ENCODE measurements at places on chromosomes 1 and 21.

GRCh38 chr1:217010253-217010652, 287.0 kb upstream of the ESRRG start:
- DNase-seq, result no peak

- DNase-seq, result no peak
Measured at GRCh38 chr1:106921186-106921585, 135.3 kb upstream of the PRMT6 start.

DNA sequence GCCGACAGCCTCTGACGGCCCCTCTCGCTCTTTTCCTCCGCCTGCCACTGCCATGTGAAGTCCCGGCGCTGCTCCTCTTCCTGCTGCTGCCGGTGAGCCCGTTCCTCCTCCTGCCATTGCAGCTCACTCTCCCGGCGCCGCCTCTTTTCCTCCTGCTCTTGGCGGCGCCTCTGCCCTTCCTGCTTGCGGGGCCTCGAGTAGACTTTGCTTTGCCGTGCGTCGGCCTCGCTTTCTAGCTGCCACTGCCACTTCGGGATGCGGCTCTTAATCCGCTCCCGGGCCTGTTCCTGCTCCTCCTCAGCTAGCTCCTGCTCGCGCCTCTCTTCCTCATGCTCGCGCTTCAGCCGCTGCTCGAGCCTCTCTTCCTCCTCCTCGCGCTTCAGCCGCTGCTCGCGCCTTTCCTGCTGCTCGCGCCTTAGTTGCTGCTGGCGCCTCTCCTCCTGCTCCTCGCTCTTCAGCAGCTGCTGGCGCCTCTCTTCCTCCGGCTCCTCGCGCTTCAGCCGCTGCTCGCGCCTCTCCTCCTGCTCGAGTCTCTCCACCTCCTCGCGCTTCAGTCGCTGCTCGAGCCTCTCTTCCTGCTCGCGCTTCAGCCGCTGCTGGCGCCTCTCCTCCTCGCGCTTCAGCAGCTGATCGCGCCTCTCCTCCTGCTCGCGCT, 4.3 kb downstream of the TCHH start:
- DNase-seq, result no peak

DNA sequence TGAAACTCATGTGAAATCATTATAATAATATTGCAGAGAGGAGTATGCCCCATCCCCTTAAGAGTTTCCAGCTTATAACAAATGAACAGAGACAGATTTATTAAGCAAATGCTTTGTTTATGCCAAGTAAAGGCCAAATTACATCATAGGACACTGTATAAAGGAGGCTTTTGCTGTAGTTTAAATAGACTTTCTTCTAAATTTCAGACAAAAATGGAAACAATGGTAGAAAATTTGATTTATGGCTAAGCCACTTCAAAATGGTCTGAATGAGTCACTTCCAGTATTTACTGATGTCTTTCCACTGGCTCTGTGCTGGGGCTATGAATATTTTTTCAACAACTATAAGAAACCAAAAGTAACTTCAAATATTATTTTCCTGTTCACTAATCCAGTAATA, 81.1 kb upstream of the ST6GALNAC5 start:
- DNase-seq, result no peak

DNA sequence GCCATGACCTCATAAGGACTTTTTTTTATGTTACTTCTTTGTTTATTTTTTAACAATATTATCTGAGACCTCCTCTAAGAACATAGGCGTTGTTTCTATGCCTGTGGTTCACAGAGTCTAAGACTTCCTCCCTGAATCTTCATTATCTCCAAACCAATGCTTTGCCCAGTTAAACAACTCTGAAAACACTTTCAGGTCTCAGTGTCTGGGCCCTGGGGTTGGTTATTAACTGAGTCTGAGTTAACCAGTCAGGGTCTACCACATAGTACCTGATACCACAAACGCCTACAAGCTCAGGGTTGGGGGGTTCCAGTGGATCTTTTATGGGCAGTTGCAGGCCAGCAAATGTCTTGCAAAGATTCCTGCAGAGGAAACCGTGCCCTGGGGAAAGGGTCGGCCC, 138.2 kb downstream of the AJAP1 start:
- DNase-seq, result no peak

- no peak for DNase-seq
Measured at GRCh38 chr1:153616144-153616916, at the start of gene S100A14. Gene S100A14, minus strand, starts transcription at chr1:153616325. Its CDS starts 467 bp downstream, at chr1:153615858.

DNA sequence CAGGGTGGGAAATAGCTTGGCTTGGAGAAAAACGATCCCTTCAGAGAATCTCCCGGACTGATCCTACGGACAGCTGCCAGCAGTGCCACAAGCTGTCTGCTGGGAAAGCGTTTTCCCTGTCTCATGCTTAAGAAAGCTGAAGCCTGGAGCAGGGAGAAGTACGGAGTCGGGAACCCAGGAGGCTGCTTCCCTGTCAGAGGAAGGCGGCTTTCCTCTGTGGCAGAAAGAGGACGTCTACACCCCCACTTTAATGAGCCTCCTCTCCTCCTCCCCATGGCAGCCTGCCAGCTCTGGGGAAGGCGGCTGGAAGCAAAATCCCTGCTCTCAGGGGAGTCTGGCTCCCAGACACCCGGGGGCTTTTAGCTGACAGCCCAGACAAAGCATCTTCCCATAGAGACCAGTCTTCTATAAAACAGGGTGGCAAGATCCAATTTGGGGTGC, 7.3 kb downstream of the KIF21B start:
- DNase-seq, result peak; percentile 74

- DNase-seq, result peak; percentile 9
Measured at GRCh38 chr21:44736291-44737004, 25.1 kb upstream of the TSPEAR start.

All from NCI-H2107 (cell line).